ENCODE measurements at places on chromosomes 2 and 18. TPM values are rescaled to one million over a fixed set of nuclear protein-coding genes. Genes with fewer than 3 reads are reported as not detected.

The ASTL gene
- not detected for total RNA-seq

The AMER3 gene
- not detected for total RNA-seq

The CD207 gene
- not detected for total RNA-seq

DNA sequence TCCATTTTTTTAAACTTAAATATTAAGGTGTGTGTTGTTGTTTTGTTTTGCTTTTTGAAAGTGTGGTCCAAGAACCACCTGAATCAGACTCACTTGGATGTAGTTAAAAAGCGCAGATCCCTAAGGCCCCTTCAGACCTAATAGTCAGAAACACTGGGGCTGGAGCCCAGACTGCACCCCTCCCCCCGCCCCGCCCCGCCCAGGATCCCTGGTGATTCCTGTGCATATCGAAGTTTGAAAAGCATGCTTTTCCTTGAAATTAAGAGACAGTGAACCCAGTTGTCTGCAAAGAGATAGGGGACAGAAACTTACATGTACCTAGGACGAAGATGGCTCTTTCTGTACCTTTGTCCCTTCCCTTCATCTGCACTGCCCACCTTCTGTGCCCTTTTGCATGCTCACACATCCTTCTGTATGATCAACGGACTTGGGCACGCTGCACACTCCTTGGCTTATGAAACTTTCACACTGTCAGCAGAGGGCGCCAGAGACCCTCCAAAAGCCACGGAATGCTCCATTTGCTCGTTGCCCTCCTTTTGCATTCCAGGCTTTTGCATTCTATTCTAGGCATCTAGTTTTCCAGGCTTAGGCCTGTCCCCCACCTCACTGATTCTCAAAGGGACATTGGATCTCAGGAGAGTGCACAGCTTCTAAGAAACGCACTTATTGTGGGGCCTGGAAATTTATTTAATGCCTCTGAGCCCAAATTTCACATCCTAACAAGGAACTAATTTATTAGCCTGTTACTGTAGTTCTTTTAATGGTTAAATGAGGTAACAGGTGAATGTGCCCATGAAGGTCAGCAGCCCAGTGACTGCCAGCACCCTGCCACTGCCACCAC lies 32.8 kb upstream of the SLC14A1 start:
- peak; percentile 66 for DNase-seq

- DNase-seq: no peak
Measured at GRCh38 chr2:216776066-216776850, 80.9 kb upstream of the IGFBP5 start.

GRCh38 chr2:196059491-196059960 lies 9.1 kb downstream of the DNAH7 start:
- DNase-seq: no peak

DNA sequence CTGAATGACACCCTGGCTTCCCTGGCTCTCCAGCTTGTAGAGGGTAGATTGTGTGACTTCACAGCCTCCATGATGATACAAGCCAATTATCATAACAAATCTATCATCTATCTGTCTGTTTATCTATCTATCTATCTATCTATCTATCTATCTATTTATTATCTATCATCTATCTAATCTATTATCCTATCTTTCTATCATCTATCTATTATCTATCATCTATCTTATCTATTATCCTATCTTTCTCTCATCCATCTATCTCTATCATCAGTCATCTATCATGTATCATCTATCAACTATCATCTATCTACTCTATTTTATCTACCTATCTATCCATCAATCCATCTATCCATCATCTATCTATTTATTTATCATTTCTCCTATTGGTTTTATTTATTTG lies 361.8 kb downstream of the RNF144A start:
- DNase-seq: no peak

All from NCI-H460 (cell line).